ENCODE measurements at places on chromosomes 7 and 10.

- no peak for DNase-seq
These were observed 34.9 kb upstream of the TMEM248 start for GRCh38 chr7:66886152-66886551.

GRCh38 chr10:72898616-72899015, 5.1 kb downstream of the OIT3 start:
- no peak for DNase-seq

DNA sequence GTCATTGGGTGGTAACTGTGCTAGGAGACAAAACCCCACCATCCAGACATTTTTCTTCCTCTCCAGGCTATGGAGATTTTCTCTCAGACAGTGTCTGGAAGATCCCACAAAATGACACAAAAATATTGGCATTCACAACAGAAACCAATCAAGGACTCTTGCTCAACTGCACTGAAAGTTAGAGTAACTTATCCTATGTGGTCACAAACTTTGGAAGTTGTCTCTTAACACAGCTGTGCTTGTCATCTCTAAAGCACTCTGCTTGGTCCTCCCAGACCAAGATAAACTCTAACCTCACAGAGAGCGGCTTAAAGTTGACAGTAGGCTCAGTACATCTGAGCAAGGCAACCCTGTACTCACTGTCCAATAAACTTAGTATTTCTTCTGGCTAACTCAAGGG, 74.9 kb downstream of the AKR1C4 start:
- DNase-seq: no peak

DNA sequence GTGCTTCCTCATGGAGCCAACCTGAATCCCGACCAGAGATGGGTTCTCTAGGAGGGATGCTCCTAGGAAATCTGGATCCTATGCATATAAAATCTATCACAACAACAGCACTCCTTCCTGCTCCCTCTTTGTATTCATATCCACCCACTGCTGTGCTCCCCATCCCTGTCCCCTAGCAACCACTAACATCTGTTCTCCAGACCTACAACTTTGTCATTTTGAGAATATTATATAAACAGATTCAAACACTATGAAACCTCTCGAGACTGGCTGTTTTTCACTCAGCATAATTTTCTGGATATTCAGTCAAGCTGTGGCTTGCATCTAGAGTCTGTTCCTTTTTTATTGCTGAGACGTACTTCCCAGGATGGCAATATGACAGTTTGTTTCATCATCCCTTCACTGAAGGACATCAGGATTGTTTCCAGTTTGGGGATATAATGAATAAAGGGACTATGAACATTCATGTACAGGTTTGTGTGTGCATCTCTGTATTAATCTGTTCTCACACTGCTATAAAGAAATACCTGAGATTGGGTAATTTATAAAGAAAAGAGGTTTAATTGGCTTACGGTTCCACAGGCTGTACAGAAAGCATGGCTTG, 36.0 kb upstream of the PRR15 start:
- DNase-seq: no peak

- no peak for DNase-seq
These were observed 41.4 kb upstream of the GHITM start for GRCh38 chr10:84097787-84098353.

DNA sequence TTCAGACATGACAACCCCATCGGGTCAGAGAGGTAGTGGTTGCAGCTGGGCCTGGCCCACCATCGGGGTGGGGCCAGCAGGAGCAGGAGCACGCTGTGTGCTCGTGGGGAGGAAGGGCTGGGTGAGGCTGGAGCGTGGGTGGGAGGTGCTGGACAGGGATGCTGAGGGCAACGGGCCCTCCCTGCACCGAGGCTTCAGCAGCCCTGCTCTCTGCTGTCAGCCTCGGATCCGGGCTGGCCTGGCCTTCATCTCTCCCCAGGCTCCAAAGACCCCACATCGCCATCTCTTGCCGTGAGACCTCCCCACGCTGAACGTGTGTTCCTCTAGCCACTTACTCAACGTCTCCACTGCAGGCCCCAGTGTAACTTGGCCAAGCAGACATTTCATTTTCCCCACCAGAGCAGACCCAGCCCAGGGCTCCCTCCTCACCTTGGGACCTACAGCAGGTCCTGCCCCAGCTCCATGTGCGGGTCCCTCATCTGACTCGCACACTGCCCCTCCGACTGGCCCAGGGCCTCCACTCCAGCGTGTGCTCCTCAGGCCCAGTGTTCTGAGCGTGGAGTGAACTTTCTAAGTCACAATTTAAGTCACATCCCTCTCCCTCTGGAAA, 462.4 kb downstream of the DNAJB6 start:
- no peak for DNase-seq

DNA sequence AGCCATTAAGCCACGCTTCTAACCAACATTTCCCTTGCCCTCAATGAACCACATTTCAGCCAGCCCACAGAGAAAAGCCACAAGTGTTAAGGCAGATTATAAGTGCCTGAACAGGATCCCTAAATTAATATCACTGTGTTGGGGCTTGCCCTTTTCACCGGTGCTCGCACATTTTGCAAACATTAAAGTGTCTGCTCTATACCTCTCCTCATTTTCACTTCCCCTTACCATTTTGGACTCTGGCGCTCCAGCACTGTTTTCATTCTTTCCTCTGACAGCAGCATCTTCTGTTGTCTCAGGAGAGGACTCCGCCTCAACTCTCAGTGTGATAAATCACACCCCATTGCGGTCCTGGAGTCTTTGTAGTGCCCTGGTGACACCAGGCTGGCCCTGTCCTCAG, 274.2 kb downstream of the BAMBI start:
- DNase-seq: no peak

- DNase-seq: no peak
These were observed 148.4 kb downstream of the NXPH1 start for GRCh38 chr7:8581842-8582241.

DNA sequence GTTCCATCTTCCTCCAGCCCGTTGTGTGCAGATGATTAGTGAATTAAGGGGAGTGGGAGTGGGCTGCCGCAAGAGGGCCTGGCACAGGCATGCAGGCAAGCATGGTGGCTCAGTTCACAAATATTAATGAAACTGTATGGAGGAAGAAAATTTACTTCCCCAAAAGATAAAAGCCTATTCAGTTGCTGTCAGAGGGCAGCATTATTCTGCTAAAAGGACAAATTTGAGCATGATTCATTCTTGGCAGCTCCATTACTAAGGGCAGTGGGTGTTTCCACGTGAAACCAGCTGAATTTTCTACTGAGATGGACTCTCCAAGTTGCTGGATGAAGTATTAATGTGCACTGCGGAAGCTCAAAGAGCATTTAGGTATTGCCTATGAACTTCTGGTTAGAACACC, 90.9 kb upstream of the WDR11 start:
- no peak for DNase-seq
